ENCODE measurements at places on chromosomes 12 and 14. TPM values are rescaled to one million over a fixed set of nuclear protein-coding genes. Genes with fewer than 3 reads are reported as not detected.

GRCh38 chr14:52010173-52010693 lies 20.9 kb downstream of the RTRAF start:
- H3K27me3 ChIP-seq: peaks cover 8% of the 10 kb centered on the region
- no peak overlapping the region for H3K27ac ChIP-seq

DNA sequence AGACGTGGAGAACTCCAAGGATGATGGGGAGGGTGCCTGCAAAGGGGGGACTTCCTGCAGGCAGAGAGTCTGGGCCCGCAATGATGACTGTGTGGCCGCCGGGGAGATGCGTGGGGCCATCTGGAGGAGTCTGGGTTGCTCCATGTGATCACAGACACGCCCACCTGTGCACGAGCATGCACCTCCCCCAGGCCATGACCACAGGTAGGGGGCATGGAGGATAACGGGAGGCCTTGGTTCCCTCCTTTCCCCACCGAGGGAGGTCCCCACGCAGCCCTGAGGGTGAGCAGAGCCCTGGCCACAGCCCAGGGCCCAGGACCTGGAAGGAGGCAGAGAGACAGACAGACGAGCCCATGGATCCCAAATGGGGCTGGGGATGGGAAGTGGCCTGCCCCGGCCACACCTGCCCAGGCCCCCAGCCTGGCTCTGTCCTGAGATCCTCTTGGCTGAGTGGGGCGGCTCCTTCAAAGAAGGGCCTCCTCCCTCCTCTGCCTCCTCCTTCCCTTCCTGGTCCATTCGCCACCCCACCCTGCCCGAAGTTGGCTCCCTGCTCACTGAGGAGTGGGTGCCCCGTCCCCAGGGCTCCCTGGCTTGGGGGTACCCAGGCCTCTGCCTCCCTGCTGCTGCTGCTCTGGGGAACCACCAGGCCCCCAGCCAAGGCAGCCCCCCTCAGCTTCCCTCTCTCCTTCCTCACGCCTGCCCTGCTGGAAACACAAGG lies 138.2 kb downstream of the CALM1 start:
- no peak overlapping the region for H3K27ac ChIP-seq
- DNase-seq: no peak

- no peak overlapping the region for H3K4me3 ChIP-seq
- no peaks in the 10 kb centered on the region for H3K36me3 ChIP-seq
- no peaks in the 10 kb centered on the region for H3K4me1 ChIP-seq
- no peaks in the 10 kb centered on the region for H3K27me3 ChIP-seq
- DNase-seq: no peak
Observed at GRCh38 chr14:79695307-79695706, 516.0 kb downstream of the DIO2 start.

- DNase-seq: no peak
- peaks cover 43% of the 10 kb centered on the region for H3K27me3 ChIP-seq
- no peak overlapping the region for H3K4me3 ChIP-seq
- H3K36me3 ChIP-seq: no peaks in the 10 kb centered on the region
Observed at GRCh38 chr12:104055686-104056388, 5.8 kb upstream of the GLT8D2 start.

GRCh38 chr14:91380610-91381371 lies 36.8 kb downstream of the CCDC88C start:
- H3K27me3 ChIP-seq: no peaks in the 10 kb centered on the region
- peaks cover 91% of the 10 kb centered on the region for H3K4me1 ChIP-seq
- H3K27ac ChIP-seq: peak overlapping the region; percentile 76
- peak overlapping the region; percentile 20 for H3K4me3 ChIP-seq

DNA sequence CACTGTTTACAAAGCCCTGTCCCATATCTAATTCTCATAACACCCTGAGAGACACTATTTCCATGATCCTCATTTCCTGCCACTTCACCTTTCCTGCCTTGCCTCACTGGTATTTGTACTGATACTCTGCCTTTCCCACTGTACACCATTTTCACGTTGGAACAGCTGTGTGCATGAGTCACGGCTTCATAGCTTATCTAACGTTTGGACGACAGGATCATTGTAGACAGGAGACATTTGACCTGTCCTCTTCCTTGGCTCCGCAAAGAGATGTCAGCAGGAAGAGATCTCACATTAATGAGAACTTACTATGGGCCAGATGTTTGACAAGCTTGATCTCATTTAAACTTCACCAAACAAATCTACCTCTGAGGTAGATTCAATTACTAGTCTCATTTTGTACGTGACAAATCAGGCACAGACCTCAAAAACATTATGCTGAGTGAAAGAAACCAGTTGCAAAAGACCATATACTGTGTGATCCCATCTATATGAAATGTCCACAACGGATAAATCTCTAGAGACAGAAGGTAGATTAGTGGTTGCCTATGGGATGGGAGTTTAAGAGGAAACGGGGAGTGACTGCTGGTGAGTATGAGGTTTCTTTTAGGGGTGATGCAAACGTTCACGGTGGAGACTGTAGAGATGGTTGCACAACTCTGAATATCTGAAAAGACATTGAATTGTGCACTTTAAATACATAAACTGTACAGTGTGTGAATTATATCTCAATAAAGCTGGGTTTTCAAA lies 71.2 kb downstream of the KCNK13 start:
- no peaks in the 10 kb centered on the region for H3K36me3 ChIP-seq
- DNase-seq: no peak
- no peak overlapping the region for H3K27ac ChIP-seq
- H3K27me3 ChIP-seq: peaks cover 6% of the 10 kb centered on the region
- no peak overlapping the region for H3K4me3 ChIP-seq
- no peaks in the 10 kb centered on the region for H3K4me1 ChIP-seq

DNA sequence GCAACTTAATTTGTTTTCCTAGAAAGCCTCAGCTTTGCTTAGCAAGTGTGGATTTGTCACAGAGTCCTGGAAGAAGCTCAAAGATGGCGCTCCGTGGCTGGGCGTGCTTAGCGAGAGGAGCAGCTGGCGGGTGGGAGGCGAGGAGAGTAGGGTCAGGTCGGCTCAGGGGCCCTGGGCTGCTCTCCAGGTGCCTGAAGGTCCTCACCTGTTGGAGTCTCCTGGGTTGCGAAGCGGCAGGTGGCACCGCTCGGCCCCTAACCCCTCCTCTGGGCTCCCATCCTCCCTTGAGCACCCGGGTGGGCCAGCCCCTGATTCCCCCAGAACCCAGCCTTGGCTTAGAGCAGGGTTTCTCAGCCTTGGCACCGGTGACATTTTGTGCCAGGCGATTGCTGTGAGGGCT lies 25.1 kb downstream of the LRTM2 start:
- H3K4me1 ChIP-seq: no peaks in the 10 kb centered on the region
- DNase-seq: no peak
- no peaks in the 10 kb centered on the region for H3K36me3 ChIP-seq
- H3K4me3 ChIP-seq: no peak overlapping the region
- H3K27ac ChIP-seq: no peak overlapping the region

- no peaks in the 10 kb centered on the region for H3K27me3 ChIP-seq
- peaks cover 7% of the 10 kb centered on the region for H3K4me1 ChIP-seq
- H3K27ac ChIP-seq: no peak overlapping the region
- no peaks in the 10 kb centered on the region for H3K36me3 ChIP-seq
- no peak for DNase-seq
- H3K4me3 ChIP-seq: no peak overlapping the region
Observed at GRCh38 chr12:7090222-7090998, 1.8 kb downstream of the C1R start.

DNA sequence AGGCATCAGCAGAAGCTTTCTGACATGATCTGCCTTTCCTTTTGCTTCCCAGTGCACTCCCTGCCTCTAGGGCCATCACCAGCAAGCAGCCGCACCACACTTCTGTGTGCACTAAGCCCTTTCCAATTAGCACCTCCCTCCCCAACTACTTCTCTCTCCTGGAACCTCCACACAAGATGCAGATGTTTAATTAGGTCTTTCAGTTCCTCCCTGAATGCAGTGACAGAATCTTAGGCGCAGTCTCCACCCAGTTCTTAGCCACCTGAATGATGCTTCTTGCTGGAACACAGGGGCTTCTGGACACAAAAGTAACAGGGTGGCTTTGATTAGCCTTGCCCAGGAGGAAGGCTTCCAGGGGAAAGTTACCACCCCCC lies 32.9 kb downstream of the NIN start:
- no peak overlapping the region for H3K27ac ChIP-seq
- DNase-seq: no peak
- H3K4me3 ChIP-seq: no peak overlapping the region
- peaks cover 37% of the 10 kb centered on the region for H3K4me1 ChIP-seq
- H3K36me3 ChIP-seq: peaks cover 9% of the 10 kb centered on the region

Gene PLEKHA5
- 2.6 TPM for total RNA-seq

Gene RACGAP1
- total RNA-seq: 119 TPM

Gene INHBC
- not detected for total RNA-seq

Data from activated naive CD8-positive, alpha-beta T cell treated with anti-CD3 and anti-CD28 coated beads for 36 hours (primary cell).